ENCODE measurements at places on chromosomes 16 and 17.

- peak; percentile 63 for DNase-seq
Observed at GRCh38 chr16:88812513-88813268, 963 bp upstream of the APRT start.

DNA sequence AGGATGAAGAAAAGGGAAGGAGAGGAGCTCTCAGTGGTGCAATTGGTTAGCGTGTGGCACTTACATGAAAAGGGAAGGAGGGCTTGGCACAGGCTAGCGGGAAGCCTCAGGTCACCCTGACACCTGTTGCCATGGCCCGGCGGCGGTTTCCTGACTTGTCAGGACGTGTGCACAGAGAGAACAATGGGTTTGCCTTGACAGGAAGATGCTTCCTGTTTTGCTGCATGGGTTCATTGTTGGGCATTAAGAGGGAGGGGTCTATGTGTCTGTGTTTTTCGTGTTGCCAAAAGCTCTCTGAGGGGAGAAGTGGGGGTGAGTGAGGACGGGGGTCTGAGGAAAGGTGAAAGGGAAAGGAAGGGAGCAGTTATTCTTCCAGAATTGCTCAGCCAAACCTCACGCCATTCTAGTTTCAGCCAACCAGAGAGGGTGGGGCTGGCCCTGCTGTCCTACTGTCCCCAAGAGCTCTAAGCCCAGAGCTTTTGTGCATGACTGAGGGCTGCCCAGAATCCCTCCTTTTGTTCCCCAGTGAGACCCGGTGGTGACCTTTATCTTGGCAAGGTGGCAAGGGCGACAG lies 17.1 kb upstream of the CCR7 start:
- peak; percentile 7 for DNase-seq

- no peak for DNase-seq
Observed at GRCh38 chr17:36641877-36642845, 40.8 kb downstream of the MRM1 start.

DNA sequence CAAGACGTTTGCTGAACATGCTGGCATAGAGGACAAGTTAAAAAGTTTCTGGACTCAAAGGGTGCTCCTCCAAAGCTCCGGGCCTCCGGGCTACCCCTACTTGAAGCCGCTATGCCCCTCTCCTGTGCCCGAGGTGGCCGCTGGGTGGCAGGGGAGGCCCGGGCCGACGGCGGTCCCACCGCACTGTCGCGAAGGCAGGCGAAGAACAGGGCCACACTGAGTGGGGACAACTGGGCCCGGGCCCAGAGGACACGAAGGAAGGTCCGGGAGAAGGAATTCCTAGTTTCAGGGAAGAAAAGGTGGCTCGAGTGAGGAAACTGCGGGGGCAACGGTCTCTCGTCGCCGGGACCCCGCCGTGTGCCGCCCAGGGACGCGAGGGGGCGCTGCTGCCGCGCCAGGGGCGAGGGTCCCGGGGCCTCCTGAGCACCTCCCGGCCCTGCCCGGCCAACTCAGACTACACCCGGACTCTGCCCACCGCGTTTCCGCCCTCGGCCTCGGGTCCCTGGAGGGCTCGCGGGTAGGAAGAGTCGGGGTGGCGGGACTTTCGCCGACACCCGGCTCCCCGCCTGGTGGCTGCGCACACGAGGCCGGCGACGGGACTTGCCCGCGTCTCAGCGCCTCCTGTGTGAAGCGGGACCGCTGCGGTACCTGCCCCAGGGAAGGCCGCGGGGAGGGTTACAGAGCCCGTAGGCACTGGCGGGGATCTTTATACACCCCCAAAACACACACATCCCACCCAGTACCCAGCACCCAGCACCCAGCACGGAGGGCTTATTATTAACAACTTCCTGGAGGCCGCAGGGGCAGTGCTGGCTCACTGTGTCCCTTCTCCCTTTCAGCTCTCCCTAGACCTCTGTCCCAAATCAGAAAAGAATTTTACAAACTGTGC lies 772 bp upstream of the CHCT1 start:
- peak; percentile 77 for DNase-seq

- DNase-seq = no peak
Observed at GRCh38 chr17:27009087-27009486, 284.8 kb upstream of the WSB1 start.

DNA sequence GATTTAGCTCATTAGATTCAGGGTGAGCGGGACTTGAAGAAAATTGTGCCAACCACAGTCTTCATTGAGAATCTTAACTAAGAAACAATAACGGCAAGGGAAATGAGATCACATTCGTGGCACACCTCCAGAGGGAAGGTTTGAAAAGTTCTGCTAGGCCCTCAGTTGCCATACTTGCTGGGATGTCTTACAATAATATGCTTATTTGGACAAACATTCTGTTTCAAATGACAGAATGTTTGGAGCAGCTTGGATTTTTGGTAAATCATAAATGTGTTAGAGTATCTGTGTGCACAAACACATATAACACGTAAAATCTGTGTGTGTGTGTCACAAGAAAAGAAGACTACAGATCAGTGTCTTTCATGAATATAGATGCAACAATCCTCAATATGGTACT lies 24.6 kb upstream of the TEKT3 start:
- DNase-seq = no peak

DNA sequence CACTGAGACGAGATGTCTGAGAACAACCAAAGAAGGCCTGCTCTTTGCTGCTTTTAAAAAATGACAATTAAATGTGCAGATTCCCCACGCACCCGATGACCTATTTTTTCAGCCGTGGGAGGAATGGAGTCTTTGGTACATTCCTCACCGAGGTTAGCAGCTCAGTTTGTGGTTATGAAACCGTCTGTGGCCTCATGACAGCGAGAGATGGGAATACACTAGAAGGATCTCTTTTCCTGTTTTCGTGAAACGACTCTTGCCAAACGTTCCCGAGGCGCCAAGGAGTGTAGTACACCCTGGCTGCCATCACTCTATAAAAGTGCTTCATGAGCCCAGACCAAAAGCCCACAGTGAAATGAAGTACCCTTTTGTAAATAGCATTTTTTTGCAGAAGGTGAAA lies 87.8 kb downstream of the CRISPLD2 start:
- peak; percentile 78 for DNase-seq

- peak; percentile 3 for DNase-seq
Observed at GRCh38 chr16:154217-155030, 2.0 kb downstream of the HBZ start.

- peak; percentile 45 for DNase-seq
Observed at GRCh38 chr17:2337544-2338314, 428 bp downstream of the SGSM2 start.

DNA sequence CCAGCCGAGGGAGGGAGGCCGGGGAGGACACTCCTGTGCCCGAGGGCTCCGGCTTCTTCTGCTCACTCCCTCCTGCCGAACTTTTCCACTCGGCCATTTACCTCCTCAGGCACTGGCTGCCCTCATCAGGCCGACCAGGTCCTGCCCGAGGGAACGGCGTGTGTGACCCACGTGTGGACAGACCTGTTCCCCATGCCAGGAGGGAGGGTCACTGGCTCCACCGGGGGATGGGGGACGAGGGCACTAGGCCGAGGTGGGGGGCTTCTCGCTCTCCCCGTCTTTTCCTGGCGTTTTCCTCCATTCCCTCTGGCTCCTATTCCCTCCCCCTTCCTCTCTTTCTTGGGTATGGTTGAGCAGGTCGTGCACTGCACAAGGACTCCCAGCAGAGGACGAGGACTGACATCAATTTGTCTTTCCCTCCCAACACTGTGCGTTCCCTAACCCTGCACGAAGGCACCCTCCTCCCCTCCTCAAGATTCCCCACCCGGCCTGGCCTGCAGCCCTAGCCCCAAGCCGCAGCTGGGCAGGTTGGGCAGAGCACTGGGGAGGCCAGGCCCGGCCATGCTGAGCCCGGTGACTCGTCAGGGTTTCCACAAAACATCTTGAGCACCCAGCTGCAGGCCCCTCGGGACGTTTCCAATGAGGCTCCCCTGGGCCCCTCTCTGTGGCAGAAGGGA lies 3.2 kb upstream of the IL17C start:
- DNase-seq = no peak

DNA sequence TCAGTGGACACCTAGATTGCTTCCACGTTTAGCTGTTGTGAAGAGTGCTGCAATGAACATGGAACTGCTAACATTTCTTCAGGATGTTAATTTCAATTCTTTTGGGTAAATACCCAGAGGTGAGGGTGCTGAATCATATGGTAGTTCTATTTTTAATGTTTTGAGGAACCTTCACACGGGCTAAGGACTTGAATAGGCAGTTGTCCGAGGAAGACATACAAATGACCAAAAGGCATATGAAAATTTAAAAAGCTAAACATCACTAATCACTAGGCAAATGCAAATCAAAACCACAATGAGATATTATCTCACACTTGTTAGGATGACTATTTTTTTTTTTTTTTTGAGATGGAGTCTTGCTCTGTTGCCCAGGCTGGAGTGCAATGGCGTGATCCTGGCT lies 173.3 kb downstream of the PRKCB start:
- peak; percentile 46 for DNase-seq

GRCh38 chr17:75897160-75898019 lies 639 bp upstream of the TRIM65 start:
- DNase-seq = no peak

GRCh38 chr16:51875834-51876600 lies 670.9 kb downstream of the TOX3 start:
- DNase-seq = no peak

DNA sequence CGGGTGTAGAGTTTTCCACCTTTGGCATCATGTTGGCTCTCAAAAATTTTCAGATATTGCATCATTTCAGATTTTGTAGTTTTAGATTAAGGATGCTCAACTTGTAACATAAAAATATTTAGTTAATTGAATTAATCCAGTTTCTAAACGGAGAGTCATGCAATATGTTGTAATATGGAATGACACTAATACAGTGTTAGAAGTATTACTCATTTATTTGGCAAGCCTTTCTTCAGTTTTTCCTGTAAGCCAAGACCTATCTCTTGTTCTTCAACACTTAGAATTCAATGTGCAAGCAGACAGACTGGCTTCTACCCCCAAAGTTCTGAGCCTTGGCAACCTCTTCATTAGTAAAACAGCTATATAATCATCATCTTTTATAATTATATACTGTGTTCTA lies 985.0 kb upstream of the GOT2 start:
- DNase-seq = no peak

GRCh38 chr17:62804822-62805221 lies 3.3 kb downstream of the MARCHF10 start:
- no peak for DNase-seq

DNA sequence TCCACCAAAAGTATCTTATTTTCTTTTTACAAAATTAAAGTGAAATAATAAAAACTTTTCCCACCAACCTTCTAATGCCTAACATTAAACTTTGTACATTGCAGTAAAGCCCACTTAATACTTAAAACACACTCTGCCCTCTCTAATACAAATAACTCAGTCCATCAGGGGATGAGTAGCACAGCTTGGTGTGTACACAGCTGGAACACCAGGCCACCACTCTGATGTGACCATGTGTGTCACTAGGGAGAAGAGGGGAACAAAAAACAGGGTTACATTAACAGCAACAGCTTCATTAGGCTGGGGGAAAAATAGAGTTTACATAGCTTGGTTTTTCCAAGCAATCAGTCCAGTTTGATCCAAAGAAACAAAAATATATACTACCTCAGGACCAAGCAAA lies 295.0 kb downstream of the CEP112 start:
- no peak for DNase-seq

- DNase-seq = no peak
Observed at GRCh38 chr17:2874189-2874686, 78.0 kb downstream of the RAP1GAP2 start.

GRCh38 chr17:80796430-80796861 lies 195.2 kb upstream of the CHMP6 start:
- no peak for DNase-seq

DNA sequence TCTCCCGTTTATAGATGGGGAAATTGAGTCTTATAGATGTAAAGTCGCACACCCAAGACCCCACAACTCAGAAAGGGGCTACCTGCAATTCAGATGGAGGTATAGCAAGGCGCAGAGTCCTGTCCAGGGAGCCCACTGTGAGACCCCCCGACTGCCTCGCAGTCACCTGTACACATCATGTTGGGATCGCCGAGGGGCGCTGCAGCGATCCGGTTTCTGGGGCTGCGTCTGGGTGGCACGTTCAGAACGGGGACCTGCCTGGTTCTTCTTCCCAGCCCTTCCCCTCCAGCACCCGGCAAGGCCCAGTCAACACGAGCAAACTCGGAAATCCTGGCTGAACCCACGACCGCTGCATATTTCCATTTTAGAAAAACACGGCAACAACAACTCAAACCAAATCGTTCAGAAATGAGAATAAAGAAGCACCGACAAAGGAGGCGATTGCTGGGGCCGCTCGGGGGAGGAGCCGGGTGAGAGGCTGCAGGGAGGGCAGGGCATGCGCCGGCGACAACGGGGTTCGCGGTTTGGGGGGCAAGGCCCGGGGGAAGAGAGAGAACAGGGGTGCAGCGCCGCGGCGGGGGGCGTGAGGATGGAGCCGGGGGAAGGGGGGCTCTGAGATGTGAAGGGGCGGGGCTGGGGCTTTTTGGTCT lies 643 bp downstream of the HSDL1 start:
- peak; percentile 20 for DNase-seq

DNA sequence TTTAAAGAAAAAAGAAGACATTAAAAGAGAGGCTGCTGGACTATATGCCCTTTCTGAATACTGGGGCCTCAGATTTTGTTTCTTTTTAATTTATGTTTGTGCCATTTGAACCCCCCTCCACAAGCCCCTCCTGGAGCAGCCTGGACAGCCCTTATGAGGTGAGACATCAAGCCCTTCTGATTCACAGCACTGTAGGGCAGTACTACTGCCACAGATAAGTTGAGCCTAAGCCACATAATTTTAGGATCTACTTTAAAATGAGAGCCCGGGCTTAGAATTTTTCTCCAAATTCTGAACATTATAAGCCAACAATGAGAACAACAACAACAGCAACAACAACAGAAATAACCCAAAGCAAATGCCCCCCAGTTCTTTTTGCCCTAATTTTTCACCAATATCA lies 256.9 kb upstream of the SALL1 start:
- no peak for DNase-seq

- DNase-seq = peak; percentile 98
Observed at GRCh38 chr17:16380640-16381495, at the start of gene UBB. UBB (plus strand) TSS chr17:16381091; CDS start chr17:16381908, 817 bp downstream.

DNA sequence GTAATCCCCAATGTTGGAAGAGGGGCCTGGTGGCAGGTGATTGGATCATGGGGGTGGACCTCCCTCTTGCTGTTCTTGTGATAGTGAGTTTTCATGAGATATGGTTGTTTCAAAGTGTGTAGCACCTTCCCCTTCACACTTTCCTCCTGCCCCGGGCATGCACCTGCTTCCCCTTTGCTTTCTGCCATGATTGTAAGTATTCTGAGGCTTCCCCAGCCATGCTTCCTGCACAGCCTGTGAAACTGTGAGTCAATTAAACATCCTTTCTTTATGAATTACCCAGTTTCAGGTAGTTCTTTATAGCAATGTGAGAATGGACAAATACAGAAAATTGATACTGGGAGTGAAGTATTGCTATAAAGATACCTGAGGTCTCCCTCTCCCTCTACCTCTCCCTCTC lies 29.4 kb downstream of the RNF112 start:
- no peak for DNase-seq

Measured in inflammatory macrophage (primary cell).